ENCODE measurements at places on chromosomes 3 and 15.

GRCh38 chr15:81863162-81863561 is 182.7 kb downstream of the MEX3B start:
- no peak for DNase-seq

DNA sequence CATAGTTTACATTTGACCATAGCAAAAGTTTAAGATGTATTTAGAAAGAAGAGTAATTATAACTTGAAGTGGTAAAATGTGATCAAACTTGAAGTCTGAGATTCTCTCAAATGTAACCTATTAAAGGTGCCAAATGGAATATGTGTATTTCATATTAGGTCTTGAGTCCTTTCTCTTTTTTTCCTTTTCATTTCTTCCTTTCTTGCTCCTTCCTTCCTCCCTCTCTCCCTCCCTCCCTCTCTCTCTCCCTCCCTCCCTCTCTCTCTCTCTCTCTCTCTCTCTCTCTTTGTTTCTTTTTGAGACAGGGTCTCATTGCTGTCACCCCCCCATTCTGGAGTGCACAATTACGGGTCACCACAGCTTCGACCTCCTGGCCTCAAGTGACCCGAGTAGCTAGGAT is 47.7 kb downstream of the MAP2K5 start:
- no peak for DNase-seq

DNA sequence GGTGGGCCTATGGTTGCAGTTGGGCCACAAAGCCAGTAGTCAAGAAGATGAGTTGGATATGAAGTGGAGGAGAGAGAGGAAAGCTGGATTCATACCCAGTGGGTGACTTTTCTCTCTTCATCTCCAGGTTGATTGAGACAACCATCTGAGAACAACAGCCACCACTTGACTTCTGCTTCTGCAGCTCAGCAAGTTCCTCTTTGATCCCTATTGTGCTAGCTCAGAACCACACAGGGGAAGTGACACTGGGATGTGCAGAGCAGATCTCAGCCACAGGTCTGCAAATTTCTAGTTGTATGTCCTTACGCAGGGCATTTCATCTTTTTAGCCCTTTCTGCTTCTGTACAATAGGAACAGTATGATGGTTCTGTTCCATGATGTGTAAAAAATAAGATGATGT is 459.2 kb upstream of the ARRDC4 start:
- DNase-seq: no peak

- no peak for DNase-seq
Measured at GRCh38 chr3:124257336-124257864, 265.5 kb upstream of the ROPN1 start.

DNA sequence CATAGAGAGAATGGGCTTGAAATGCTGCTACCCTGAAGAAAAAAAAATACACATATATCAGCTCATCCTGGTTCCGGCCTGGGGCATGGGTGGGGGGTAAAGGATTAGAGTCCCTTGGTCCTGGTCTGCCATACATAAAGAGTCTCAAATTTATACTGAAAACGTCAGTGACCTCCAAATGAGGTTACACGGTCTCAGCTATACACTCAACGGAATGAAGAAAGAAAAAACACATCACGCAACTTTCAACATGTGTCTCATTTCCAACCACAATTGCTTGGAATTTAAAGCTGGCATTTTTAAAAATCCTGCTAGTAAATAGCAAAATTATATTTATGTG is 612.8 kb downstream of the MCTP2 start:
- no peak for DNase-seq

GRCh38 chr3:52836986-52837385 is 2.2 kb upstream of the MUSTN1 start:
- DNase-seq: no peak

GRCh38 chr3:14886101-14886500 is 61.3 kb upstream of the NR2C2 start:
- DNase-seq: no peak

DNA sequence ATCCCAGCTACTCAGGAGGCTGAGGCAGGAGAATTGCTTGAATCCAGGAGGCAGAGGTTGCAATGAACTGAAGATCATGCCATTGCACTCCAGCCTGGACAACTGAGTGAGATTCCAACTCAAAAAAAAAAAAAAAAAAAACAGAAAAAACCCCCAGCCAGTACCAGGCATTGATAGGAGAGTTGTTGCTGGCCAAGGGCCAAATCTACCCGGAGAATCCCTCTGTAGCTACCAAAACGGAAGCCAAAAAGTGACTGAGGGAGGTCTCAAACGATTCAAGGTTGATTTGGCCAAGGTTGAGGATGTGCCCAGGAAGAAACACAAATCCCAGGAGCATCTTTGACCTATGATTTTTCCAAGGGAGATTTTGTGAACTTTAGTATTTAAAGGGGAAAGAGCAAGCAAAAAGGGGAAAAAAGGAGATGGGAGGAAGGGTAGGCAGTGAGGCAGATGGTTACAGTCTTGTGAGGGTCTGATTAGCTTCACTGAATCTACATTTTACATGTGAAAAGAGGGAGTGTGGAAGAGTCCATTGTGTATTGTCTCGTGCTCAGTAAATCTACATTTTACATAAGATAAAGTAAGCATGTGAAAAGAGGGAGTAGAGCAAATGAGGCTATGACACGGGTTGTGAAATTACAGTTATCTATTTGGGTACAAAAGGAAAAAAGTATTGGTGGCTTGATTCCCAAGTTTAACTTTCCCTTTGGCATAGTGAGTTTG is 32.8 kb downstream of the SETMAR start:
- DNase-seq: no peak

DNA sequence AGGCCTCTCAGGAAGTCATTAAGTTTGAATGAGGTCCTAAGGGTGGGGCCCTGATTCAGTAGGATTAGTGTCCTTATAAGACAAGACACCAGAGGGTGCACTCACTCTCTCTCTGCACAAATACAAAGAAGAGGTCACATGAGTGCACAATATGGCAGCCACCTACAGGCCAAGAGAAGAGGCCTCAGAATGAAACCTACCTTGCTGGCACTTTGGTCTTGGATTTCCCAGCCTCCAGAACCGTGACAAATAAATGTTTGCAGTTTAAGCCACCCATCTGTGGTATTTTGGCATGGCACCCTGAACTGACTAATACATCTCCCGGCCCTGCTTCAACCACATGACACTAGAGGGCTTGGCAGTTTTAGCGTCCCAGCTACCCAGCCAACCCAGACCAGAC is 73.9 kb upstream of the CHRNB4 start:
- no peak for DNase-seq

DNA sequence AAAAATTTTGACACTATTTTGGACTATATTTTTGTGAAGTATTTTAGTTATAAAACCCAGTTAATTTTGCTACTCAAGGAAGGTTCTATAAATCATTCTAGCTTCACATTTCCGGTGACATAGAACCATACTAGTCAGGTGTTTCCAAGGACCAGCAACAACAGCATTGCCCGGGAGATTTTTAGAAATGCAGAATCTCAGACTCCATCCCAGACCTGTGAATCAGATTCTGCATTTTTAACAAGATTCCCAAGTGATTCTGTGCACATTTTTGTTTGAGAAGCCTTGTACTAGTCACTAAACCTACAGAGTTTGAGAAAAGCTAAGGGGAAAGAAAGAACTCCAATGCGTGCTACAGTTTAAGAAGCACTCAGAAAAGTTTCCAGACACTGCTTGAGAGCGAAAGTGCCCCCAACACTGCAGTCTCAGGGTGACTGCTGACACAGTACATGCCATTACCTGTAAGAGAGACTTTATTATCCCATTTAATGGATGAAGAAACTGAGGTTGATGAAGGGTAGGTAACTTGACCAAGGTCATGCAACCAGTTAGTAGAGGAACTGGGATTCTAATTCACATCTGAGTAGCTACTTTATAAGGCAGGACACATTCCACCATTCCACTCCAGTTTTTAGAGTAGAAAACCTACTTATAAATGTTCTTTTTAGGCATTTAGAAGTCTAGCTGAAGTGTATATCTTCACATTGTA is 49.7 kb upstream of the USP3 start:
- no peak for DNase-seq

GRCh38 chr3:191094057-191094845 is 104.8 kb upstream of the OSTN start:
- no peak for DNase-seq

DNA sequence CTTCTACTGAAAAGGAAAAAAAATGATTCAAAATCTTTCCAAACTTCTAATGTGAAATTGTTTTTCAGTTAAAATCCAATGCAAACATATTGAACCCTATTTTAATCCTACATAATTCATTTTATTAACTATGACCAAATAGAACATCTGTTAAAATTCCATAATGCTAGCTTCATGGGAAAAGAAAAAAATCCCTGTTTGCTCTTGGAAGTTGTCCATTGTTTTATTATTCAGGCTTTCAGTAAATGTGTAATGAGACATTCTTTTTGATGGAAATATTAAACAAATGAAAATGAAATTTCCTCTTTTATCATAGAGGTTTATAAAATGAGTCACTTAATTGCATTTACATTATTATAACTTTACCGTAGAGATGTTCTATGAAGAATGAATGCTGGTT is 49.5 kb downstream of the SLC25A26 start:
- DNase-seq: no peak

DNA sequence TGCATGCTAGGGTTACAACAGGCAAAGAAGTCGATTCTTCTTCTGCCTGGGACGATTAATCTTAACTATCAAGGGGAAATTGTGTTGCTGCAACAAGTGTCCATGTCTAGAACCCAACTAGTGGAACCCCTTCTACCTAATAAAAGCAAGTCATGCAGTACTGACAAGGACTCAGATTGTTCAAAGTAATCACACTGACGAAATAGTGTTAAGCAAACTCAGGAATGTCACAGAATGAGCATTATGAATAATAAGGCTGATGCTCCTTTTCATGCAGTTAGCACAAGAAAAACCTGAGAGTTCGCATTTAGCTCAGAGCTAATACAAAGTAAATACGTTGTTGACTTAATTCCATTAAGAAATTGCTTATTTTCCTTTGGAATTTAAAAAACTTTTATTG is 47.5 kb upstream of the TRIM42 start:
- no peak for DNase-seq

DNA sequence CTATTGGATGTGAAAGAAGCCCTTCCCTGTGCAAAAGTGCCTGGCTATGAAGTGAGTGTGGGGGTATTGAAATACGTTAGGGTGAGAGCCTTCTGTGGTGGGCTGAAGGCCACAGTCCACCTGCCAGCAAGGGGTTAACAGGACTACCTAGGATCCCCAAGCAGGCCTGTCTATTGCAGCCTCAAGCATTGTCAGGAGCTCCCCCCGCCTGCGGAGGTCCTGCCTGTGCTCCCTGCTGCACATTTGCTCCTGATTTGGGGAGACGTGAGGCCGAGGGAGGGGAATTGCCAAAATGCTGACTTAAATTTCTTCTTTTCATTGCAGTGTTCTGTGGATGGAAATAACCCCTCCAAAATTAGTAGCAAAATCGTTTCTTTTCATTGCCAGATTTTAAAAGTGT is 56.2 kb downstream of the GABRG3 start:
- no peak for DNase-seq

- DNase-seq: no peak
Measured at GRCh38 chr3:70488816-70489215, 176.4 kb upstream of the MDFIC2 start.

GRCh38 chr3:113097960-113098447 is 107.2 kb downstream of the GTPBP8 start:
- DNase-seq: no peak

DNA sequence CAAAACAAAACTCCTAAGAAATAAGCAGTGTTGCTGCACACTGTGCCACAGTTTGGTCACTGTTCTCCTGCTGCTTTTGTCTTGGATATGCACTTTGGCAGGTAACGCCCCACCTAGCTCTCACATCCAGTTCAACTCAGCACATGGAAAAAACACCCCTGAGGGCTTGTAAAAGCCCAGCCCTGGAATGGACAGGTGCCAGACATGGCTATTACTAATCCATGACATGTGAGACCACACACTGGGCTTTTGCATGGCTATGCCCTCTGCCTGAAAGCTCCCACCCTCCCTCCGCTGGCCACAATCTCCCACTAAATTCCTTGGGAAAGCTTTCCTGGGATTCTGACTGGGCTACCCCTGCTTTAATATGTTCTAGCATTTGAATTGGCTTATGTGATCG is 24.7 kb upstream of the ZBED2 start:
- DNase-seq: no peak

DNA sequence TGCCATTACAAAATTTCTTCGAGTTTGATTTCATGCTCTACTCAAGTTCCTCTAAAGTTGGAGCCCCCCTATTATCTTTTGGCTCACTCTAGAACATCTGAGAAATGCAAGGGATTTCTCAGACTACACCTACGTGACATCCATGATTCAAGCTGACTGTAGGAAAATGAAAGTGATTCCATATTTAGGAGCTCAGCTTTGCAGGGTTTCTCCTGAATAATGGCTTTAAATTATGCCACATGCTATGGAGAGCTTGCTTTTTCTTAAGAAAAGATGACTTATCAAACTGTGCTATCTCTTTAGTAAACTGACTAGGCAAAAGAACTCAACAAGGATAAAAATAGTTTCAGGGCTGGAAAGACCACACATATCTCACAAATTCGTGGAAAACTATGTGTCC is 292.1 kb downstream of the LSAMP start:
- no peak for DNase-seq

GRCh38 chr3:112376992-112377391 is 44.0 kb downstream of the CD200 start:
- no peak for DNase-seq

GRCh38 chr15:100861511-100861991 is 18.1 kb upstream of the ALDH1A3 start:
- no peak for DNase-seq

DNA sequence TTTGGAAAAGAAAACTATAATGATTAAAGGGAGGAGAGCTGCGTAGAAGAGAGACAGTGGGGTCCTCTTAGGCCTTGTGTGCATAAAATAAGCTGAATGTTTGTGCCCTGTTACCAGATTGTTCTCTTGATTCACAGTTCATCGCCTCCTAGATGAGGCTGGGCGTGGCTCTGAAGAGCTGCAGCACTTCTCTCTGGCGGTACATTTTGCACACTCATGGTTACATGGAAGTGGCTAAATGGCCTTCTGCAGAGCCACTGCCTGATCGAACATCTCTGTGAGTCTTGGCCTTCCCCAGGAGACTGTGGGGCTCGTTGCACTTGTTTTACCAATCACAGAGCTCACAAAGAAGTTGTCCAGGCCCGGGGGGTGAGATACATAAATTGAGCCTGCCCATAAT is 208.8 kb downstream of the GABRG3 start:
- no peak for DNase-seq

- DNase-seq: no peak
Measured at GRCh38 chr3:127625821-127626220, 3.2 kb upstream of the PODXL2 start.

GRCh38 chr3:127637546-127637945 is 8.6 kb downstream of the PODXL2 start:
- no peak for DNase-seq

GRCh38 chr3:97102641-97103040 is 288.2 kb downstream of the EPHA6 start:
- no peak for DNase-seq

GRCh38 chr3:172102123-172102882 is 62.9 kb downstream of the FNDC3B start:
- DNase-seq: no peak

GRCh38 chr3:169041677-169042171 is 621.8 kb downstream of the MECOM start:
- no peak for DNase-seq

GRCh38 chr15:74964794-74965193 is 8.2 kb upstream of the RPP25 start:
- DNase-seq: no peak

GRCh38 chr3:183435661-183436060 is 7.2 kb upstream of the MCF2L2 start:
- peak; percentile 19 for DNase-seq

- DNase-seq: no peak
Measured at GRCh38 chr15:25568751-25569150, 129.9 kb upstream of the UBE3A start.
